ENCODE measurements at places on chromosomes 1 and 21.
A peak's percentile ranks its signal among the peaks of the same experiment; 100 is the strongest.

DNA sequence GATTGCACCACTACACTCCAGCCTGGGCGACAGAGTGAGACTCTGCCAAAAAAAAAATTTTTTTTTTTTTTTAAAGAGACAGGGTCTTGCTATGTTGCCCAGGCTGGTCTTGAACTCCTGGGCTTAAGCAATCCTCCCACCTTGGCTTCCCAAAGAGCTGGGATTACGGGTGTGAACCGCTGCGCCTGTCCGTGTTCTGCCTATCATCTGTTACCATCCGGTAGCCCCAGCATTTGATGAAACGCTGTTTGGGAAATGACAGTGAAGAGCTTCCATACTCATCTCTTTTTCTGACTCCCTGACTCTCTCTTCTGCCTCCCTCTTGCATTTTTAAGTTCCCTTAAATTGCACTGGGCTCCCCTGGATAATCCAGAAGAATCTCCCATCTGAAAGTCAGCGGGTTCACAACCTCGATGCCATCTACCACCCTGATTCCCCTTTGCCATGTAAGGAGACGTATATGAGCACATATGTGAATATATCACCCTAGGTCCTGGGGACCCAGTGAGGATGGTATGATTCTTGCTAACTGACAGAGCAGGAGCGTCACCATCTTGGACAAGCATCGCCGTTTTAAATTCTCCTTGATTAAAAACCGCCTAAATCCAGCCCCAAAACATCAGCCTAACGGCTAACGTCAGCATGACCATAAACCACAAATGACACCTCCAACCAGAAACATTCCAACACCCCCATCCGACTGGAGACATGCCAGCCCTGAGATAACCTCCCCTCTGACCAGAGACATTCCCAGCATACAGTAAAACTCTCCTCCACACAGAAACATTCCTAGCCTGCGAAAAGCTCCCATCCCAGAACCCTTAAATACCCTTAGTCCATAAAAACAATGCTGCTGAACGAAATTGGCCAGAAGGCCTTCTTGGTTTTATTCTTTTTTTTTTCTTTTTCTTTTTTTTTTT is 12.4 kb downstream of the TNFRSF8 start:
- H3K4me3 ChIP-seq, result no peak overlapping the region
- no peak overlapping the region for H3K27ac ChIP-seq
- H3K27me3 ChIP-seq, result no peaks in the 10 kb centered on the region
- DNase-seq, result no peak

DNA sequence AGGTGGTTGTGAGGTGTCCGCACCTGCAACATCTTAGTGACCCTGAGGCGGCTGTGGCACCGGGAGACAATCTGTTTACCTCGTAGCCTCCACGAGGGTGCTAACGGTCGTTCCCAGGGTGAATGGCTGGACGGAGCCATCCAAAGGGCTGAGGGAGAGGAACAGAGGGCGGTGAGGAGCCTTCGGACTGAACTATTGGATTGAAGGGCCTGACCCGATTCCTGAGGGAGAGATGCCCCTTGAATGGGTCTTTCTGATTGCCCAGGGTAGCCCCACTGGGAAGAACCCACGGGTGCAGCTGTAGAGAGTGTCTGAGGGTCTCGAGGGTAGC is 2.3 kb downstream of the NR5A2 start:
- no peaks in the 10 kb centered on the region for H3K36me3 ChIP-seq
- no peaks in the 10 kb centered on the region for H3K27me3 ChIP-seq
- H3K4me1 ChIP-seq, result no peaks in the 10 kb centered on the region

- peaks cover 36% of the 10 kb centered on the region for H3K4me1 ChIP-seq
- peak overlapping the region; percentile 83 for H3K27ac ChIP-seq
- no peak overlapping the region for H3K4me3 ChIP-seq
- peak; percentile 50 for DNase-seq
These were observed 30.4 kb downstream of the IFNGR2 start for GRCh38 chr21:33433425-33434114.

GRCh38 chr1:88216441-88216840 is 467.6 kb upstream of the PKN2 start:
- H3K27ac ChIP-seq, result no peak overlapping the region
- no peaks in the 10 kb centered on the region for H3K27me3 ChIP-seq
- no peaks in the 10 kb centered on the region for H3K4me1 ChIP-seq
- no peak overlapping the region for H3K4me3 ChIP-seq

GRCh38 chr1:185139246-185139645 is 17.5 kb downstream of the TRMT1L start:
- peaks cover 74% of the 10 kb centered on the region for H3K36me3 ChIP-seq
- no peaks in the 10 kb centered on the region for H3K4me1 ChIP-seq
- H3K27me3 ChIP-seq, result no peaks in the 10 kb centered on the region
- no peak overlapping the region for H3K4me3 ChIP-seq
- H3K27ac ChIP-seq, result no peak overlapping the region

DNA sequence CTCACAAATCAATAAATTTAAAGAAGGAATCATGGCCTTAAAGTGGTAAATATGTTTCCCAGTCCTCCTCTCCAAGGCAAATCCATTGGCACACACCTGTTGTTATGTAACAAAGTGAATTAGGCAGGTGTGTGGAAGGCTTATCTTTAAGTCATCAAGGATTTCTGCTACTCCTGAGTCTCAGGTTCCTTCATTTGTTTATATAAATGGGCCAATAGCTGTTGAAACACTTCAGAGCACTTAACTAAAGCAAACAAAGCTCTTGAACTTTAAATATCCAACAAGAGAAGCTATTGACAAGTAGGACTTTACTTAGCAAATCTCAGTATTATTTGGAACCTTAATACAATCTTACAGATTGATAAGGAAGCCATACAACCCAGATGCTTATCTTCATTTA is 99.3 kb upstream of the ESRRG start:
- H3K4me1 ChIP-seq, result no peaks in the 10 kb centered on the region
- no peaks in the 10 kb centered on the region for H3K27me3 ChIP-seq
- no peaks in the 10 kb centered on the region for H3K36me3 ChIP-seq
- no peak overlapping the region for H3K4me3 ChIP-seq

DNA sequence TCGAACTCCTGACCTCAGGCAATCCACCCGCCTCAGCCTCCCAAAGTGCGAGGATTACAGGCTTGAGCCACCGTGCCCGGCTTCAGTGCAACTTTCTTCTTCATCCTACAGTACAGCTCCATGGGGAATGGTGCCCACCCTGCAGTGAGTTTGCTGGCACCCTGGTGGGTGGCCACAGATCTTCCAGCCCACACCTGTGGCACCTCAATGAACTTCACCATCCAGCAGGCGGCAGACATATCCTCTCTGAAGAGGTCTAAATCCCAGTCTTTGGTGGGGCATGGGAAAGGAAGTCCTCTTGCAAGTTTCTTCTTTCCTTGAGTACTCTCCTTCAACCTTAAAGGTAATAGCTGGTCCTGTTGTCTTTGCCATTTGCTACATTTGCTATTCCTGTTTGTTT is 18.1 kb upstream of the ZBTB8A start:
- H3K36me3 ChIP-seq, result no peaks in the 10 kb centered on the region
- H3K4me3 ChIP-seq, result no peak overlapping the region
- no peak for DNase-seq
- no peaks in the 10 kb centered on the region for H3K4me1 ChIP-seq
- H3K27ac ChIP-seq, result no peak overlapping the region

- H3K27me3 ChIP-seq, result no peaks in the 10 kb centered on the region
- no peaks in the 10 kb centered on the region for H3K4me1 ChIP-seq
- H3K27ac ChIP-seq, result no peak overlapping the region
- DNase-seq, result no peak
- H3K36me3 ChIP-seq, result no peaks in the 10 kb centered on the region
These were observed 8.3 kb upstream of the KCNAB2 start for GRCh38 chr1:6037338-6037762.

DNA sequence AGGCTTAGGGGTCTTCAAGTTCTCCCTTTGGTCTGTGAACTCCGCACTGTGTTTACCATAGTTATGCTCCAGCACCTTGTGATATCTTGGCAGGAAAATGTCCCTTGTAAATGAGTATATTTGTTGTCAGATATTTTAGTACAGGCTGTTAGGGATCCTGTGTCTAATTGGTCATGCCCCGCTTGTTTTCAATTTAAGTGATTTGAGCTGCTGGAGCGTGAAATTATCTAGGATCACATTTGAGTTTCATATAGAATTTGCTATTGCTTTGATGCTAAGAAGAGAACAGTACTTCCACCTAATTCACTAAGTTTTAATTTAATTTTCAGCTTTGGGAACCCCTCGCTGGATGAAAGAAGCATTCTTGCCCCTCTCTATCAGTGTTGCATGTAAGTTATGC is 15.4 kb upstream of the TOR3A start:
- H3K36me3 ChIP-seq, result peaks cover 46% of the 10 kb centered on the region
- H3K4me1 ChIP-seq, result no peaks in the 10 kb centered on the region
- no peak overlapping the region for H3K27ac ChIP-seq
- no peaks in the 10 kb centered on the region for H3K27me3 ChIP-seq

- H3K27ac ChIP-seq, result no peak overlapping the region
- no peak overlapping the region for H3K4me3 ChIP-seq
- DNase-seq, result no peak
- no peaks in the 10 kb centered on the region for H3K27me3 ChIP-seq
These were observed 9.5 kb upstream of the TMEM61 start for GRCh38 chr1:54970901-54971300.

- no peaks in the 10 kb centered on the region for H3K4me1 ChIP-seq
- no peaks in the 10 kb centered on the region for H3K27me3 ChIP-seq
- no peak for DNase-seq
- no peak overlapping the region for H3K4me3 ChIP-seq
- H3K27ac ChIP-seq, result no peak overlapping the region
These were observed 31.4 kb upstream of the C1orf185 start for GRCh38 chr1:51070640-51071039.

- H3K36me3 ChIP-seq, result no peaks in the 10 kb centered on the region
- DNase-seq, result no peak
- H3K27ac ChIP-seq, result no peak overlapping the region
- H3K4me3 ChIP-seq, result no peak overlapping the region
- no peaks in the 10 kb centered on the region for H3K27me3 ChIP-seq
These were observed 131.3 kb downstream of the ZP4 start for GRCh38 chr1:237759377-237759776.

GRCh38 chr1:236407059-236407458 is 13.0 kb downstream of the EDARADD start:
- H3K27me3 ChIP-seq, result no peaks in the 10 kb centered on the region
- H3K4me1 ChIP-seq, result no peaks in the 10 kb centered on the region
- no peak overlapping the region for H3K4me3 ChIP-seq
- DNase-seq, result no peak
- H3K36me3 ChIP-seq, result no peaks in the 10 kb centered on the region

GRCh38 chr1:237154157-237154556 is 112.2 kb downstream of the RYR2 start:
- no peaks in the 10 kb centered on the region for H3K27me3 ChIP-seq
- no peak for DNase-seq
- H3K36me3 ChIP-seq, result no peaks in the 10 kb centered on the region
- H3K27ac ChIP-seq, result peak overlapping the region; percentile 30
- H3K4me1 ChIP-seq, result no peaks in the 10 kb centered on the region

DNA sequence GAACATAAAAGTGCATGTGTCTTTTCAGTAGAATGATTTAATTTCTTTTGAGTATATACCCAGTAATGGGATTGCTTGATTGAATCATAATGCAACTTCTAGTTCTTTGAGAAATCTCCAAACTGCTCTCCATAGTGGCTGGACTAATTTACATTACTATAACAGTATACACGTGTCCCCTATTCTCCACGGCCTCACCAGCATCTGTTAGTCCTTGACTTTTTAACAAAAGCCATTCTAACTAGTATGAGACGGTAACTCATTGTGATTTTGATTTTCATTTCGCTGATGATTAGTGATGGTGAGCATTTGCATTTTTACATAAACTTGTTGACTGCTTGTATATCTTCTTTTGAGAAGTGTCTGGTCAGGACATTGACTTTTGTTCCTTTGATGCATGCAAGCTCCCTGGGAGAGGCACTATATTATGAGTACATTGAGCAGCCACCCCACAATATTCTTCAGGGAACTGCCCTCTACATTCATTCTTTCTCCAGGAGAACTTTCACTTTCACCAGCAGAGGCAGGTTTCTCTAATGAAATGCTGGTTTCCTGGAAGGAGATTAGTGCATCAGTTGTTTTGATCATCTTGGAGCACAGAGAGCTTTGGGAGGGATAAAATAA is 51.9 kb upstream of the LPGAT1 start:
- no peaks in the 10 kb centered on the region for H3K4me1 ChIP-seq
- H3K27ac ChIP-seq, result no peak overlapping the region
- no peak for DNase-seq
- H3K27me3 ChIP-seq, result no peaks in the 10 kb centered on the region

- H3K4me1 ChIP-seq, result no peaks in the 10 kb centered on the region
- H3K27me3 ChIP-seq, result no peaks in the 10 kb centered on the region
- DNase-seq, result no peak
- H3K27ac ChIP-seq, result no peak overlapping the region
- no peak overlapping the region for H3K4me3 ChIP-seq
These were observed 171.6 kb downstream of the NTPCR start for GRCh38 chr1:233121947-233122559.

- H3K27ac ChIP-seq, result no peak overlapping the region
- no peak overlapping the region for H3K4me3 ChIP-seq
- H3K4me1 ChIP-seq, result no peaks in the 10 kb centered on the region
- no peak for DNase-seq
- peaks cover 7% of the 10 kb centered on the region for H3K27me3 ChIP-seq
- no peaks in the 10 kb centered on the region for H3K36me3 ChIP-seq
These were observed 35.6 kb upstream of the RRP15 start for GRCh38 chr1:218249338-218250140.

DNA sequence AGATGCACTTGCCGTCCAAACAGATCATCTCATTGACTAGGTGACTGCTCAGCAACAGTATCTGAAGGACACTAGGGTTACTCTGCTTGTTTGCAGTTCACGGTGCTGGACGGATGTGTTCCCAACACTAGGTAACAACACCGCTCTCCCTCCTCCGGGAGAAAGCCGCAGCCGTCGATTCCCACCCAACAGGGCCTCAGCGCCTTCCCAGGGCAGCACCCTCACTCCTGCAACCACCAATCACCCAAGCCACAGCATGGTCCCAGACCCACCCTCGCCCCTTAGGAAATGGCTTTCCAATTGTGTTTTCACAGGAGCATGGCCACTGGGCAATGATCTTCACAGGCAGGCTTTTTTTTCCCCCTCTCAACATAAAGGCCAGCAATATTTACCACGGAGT is 779 bp downstream of the TLR5 start:
- no peaks in the 10 kb centered on the region for H3K27me3 ChIP-seq
- no peak overlapping the region for H3K27ac ChIP-seq
- peak overlapping the region; percentile 77 for H3K4me3 ChIP-seq
- H3K4me1 ChIP-seq, result no peaks in the 10 kb centered on the region
- H3K36me3 ChIP-seq, result no peaks in the 10 kb centered on the region

Measured in tibial artery (tissue), 4 donors.